Lower lobe of right lung (tissue), 2 donors: ENCODE measurements at places on chromosomes 3 and 15. TPM values are rescaled to one million over a fixed set of nuclear protein-coding genes. Genes with fewer than 3 reads are reported as not detected.

ROBO2 gene
- total RNA-seq: 11.8 TPM

SLC38A3 gene
- total RNA-seq: not detected

ISLR2 gene
- total RNA-seq: 1.2 TPM

GPR176 gene
- total RNA-seq: 2.4 TPM

HDGFL3 gene
- total RNA-seq: 26.5 TPM

C3orf70 gene
- 3.2 TPM for total RNA-seq

LINGO1 gene
- 0.86 TPM for total RNA-seq

KAT2B gene
- total RNA-seq: 41.4 TPM

TMCO5A gene
- total RNA-seq: not detected

PLAAT1 gene
- total RNA-seq: not detected

CPB1 gene
- 0.83 TPM for total RNA-seq

CPLX3 gene
- total RNA-seq: not detected

SPTBN5 gene
- 2.1 TPM for total RNA-seq

ARGFX gene
- not detected for total RNA-seq

AP3B2 gene
- total RNA-seq: 3.0 TPM

SLC12A1 gene
- total RNA-seq: not detected

MUSTN1 gene
- 7.3 TPM for total RNA-seq

ACSBG1 gene
- total RNA-seq: 1.8 TPM

PRR23C gene
- total RNA-seq: not detected

NECTIN3 gene
- total RNA-seq: 25.1 TPM

EFCC1 gene
- 12.1 TPM for total RNA-seq

CASR gene
- not detected for total RNA-seq

WDR72 gene
- 1.5 TPM for total RNA-seq

NBEAL2 gene
- 97.0 TPM for total RNA-seq

ZBTB20 gene
- 66.4 TPM for total RNA-seq

MESP2 gene
- not detected for total RNA-seq

NANOGP8 gene
- 0.59 TPM for total RNA-seq

ZPLD1 gene
- not detected for total RNA-seq

SOX2 gene
- 4.0 TPM for total RNA-seq

GOLGA8T gene
- not detected for total RNA-seq

IL12A gene
- 2.9 TPM for total RNA-seq

FETUB gene
- total RNA-seq: not detected

HIGD2B gene
- not detected for total RNA-seq

LMCD1 gene
- 93.6 TPM for total RNA-seq

DUOXA2 gene
- not detected for total RNA-seq

GOLGA8S gene
- 0.53 TPM for total RNA-seq

RAB7A gene
- 278 TPM for total RNA-seq
